Stimulated activated CD4-positive, alpha-beta T cell treated with anti-CD3 and anti-CD28 coated beads, Interleukin-1b, Interleukin-23, amount 100 ng/mL, for 1 hour (primary cell): ENCODE measurements at places on chromosomes 7 and 10.

DNA sequence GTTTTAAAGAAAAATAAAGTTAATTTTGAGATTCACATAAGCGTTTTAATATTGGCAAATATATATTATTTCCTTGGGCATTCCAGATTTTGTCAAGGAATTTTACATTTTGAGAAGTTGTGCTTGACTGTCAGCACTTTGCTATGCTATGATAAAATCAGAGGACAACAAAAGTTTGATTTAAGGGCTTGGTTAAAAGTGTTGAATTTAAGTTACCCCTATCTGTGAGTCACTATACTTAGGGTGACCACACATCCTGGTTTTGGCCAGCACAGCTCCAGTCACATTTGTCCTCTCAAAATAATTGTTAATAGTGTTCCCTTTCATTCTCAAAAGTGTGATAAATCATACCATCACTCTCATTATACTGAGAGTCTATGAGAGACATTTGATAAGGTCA is 34.2 kb upstream of the ANK3 start:
- DNase-seq: no peak

DNA sequence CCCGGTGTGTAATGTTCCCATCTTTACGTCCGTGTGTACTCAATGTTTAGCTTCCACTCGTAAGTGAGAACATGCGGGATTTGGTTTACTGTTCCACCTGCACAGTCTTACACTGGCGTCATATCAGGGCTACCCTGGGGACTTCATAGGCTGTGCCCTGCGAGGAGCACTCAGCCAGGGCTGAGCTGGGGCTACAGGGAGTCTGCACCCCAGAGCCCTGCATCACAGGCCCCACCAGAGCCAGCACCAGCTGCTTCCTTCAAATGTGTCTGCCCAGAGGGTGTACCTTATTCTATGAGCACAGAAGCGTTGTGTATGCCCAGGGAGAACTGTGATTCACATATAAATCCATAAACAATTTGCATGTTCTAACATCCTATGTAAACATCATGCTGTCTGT is 277.1 kb downstream of the TCERG1L start:
- DNase-seq: no peak

DNA sequence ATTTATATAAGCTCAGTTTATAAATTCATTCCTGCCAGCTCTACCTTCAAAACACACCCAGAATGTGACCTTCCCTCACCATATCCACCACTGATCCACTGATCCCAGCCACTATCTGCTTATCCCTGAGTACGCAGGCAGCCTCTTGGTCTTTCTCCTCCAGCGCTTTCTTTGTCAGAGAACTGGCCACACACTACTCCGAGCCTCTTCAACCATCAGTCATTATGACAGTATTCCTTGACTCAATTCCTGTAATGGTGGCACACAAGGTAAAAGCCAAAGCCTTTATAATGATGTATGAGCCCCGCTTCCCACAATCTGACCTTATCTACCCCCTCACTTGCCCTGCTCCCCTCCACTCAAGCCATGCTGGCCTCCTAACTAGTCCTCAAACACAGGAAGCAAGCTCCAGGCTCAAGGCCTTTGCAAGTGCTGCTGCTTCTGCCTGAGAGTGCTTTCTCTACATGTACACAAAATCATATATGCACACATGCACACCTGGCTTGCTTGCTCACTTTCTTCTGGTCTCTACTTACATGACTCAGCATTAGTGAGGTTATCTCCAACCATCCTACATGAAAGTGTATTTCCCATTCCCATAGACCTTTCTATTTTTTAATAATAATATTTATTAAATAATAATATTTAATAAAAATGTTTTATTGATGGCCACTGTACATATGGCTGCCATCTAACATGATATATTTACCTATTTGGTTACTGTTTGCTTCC is 150.4 kb upstream of the FEZF1 start:
- no peak for DNase-seq

GRCh38 chr10:6382081-6382480 is 179.3 kb downstream of the PFKFB3 start:
- peak; percentile 5 for DNase-seq

GRCh38 chr10:7606951-7607404 is 59.8 kb downstream of the ITIH5 start:
- DNase-seq: no peak

- no peak for DNase-seq
These were observed 269.2 kb downstream of the HGF start for GRCh38 chr7:81500631-81501030.

DNA sequence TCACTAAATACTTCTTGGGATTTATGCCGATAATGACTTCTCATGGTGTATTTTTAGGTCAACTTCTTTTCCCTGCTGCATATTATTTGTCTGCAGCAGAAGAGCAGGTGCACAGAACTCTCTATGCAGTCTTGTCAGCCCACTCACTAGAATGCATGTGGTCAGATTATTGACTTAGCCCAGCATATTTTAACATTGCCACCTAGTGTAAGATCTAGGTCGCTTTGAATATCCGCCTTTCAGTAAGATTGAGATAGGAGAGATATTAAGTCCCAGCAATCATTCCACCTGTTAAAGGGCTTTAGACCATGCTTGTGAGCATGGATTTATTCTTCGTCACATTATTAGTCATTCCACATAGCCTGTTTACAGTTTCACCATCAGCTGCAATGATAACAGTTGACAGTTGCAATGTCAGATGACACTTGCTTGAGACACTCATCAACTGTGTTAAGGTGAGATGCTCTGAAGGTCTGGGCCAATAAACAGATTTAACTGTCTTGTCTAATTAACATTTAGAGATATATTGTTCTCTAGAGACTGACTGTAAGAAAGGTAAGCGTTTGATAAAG is 491.7 kb downstream of the ARL4A start:
- no peak for DNase-seq

GRCh38 chr10:77718957-77719356 is 81.3 kb upstream of the KCNMA1 start:
- no peak for DNase-seq

DNA sequence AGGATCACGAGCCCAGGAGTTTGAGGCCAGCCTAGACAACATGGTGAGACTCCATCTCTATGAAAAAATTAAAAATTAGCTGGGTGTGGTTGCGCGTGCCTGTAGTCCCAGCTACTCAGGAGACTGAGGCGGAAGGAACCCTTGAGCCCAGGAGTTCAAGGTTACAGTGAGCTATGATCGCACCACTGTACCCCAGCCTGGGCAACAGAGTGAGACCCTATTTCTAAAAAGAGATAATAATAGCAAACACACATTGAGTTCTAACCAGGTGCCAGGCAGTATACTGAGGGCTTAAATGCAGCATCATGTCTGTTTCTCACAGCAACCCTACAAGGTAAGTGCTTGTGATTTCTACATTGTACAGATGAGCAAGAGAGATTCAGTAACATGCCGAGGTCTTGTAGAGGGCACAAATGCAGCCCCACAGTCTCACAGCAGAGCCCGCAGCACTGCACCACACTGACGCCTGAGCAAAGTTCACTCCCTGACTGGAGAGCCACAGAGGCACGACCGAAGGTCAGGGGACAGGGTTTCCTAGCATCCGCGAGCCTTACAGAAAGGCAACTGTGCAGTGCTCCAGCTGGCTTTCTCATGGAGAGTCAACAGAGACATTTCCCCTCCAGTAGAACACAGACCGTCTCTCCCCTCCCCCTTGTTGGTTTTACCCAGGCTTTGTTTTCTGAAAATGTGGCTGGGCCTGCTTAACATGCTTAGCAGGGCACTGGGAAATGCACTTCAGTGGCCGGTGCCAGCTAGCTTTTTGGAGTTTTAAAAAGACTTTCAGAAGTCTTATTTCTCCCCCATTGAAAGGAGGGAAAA is 36.5 kb downstream of the PDSS1 start:
- no peak for DNase-seq

GRCh38 chr7:78159545-78159944 is 361.0 kb downstream of the PHTF2 start:
- DNase-seq: no peak

GRCh38 chr10:92846-93245 is 42.4 kb upstream of the ZMYND11 start:
- DNase-seq: no peak

DNA sequence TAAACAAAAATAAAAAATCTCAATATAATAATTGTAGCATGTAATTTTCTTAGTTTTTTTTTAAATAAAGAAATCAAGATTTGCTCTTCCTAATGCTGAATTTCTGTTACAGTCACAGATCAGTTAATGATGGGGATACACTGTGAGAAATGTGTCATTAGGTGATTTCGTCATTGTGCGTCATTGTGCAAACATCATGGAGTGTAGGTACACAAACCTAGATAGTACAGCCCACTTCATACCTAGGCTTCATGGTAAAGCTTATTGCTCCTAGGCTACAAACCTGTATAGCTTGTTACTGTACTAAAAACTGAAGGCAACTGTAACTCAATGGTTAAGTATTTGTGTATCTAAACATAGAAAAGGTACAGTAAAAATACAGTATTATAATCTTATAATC is 74.4 kb upstream of the LSM8 start:
- DNase-seq: no peak

- no peak for DNase-seq
These were observed 5.3 kb upstream of the NAT16 start for GRCh38 chr7:101185258-101185839.

- DNase-seq: no peak
These were observed 149.8 kb downstream of the XPNPEP1 start for GRCh38 chr10:109773288-109774120.

GRCh38 chr10:55449981-55450380 is 649.0 kb upstream of the PCDH15 start:
- no peak for DNase-seq

DNA sequence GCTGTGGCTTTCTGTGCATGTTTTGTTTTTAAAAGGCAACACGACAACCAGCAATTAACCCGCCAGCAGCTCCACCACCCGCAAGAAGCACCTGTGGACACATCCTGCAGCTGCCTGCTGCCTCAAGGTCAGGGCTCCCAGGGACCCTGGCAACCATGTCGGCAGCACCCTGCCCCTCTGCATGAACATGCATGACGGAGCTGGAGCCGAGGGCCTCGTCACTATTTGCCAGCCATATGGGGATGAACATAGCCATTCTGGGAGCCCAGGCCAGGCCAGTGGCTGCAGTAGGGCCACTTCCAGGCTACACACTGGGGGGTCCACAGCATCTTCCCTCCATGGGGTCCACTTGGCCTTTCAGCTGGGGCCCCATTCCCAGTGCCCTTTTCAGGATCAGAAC is 52.9 kb downstream of the CAMK2B start:
- no peak for DNase-seq

- DNase-seq: no peak
These were observed 24.5 kb downstream of the RPA3 start for GRCh38 chr7:7693881-7694280.

- DNase-seq: no peak
These were observed 137.8 kb downstream of the MAPK8 start for GRCh38 chr10:48444266-48444665.

GRCh38 chr10:26291721-26292480 is 75.3 kb downstream of the GAD2 start:
- DNase-seq: no peak

GRCh38 chr10:69473304-69473990 is 22.2 kb downstream of the TSPAN15 start:
- no peak for DNase-seq

DNA sequence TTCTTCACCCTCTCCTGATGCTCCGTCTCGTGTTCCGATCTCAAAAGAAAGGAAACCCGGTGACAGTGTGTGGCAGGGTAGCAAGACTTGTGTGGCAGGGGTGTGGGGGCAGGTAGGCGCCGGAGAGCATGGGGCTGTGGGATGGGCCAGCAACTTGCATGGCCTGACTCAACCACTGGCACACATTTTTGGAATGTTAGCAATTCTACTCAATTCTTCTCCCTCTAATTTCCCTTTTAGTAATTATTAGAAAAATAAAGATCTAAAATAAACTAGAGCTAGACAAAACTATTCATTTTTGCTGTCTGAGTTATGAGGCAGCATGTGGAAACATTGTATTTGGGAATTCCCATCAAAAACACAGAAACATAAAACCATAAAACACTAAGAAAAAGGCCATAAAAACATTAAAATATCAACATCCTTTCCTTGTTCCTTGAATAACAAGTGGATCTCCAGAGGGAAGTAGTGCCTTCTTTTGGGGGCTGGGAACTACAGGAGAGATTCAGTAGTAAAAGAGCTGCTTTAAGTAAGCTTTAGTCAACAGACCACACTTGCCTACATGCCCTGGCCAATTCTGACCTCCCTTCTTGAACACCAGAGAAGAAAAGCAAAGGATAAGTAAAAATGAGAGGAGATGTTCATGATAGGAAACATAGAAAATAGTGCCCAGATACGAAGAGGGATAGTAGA is 21.8 kb downstream of the SEMA3C start:
- DNase-seq: no peak

GRCh38 chr7:69922026-69922803 is 323.9 kb downstream of the AUTS2 start:
- DNase-seq: no peak

- DNase-seq: no peak
These were observed 46.9 kb downstream of the EGFR start for GRCh38 chr7:55065511-55066229.

GRCh38 chr10:47309408-47310089 is 9.6 kb downstream of the GDF10 start:
- no peak for DNase-seq

GRCh38 chr10:7886056-7886455 is 67.8 kb downstream of the TAF3 start:
- DNase-seq: no peak

GRCh38 chr7:123242467-123243092 is 42.8 kb upstream of the SLC13A1 start:
- no peak for DNase-seq

- no peak for DNase-seq
These were observed 248.1 kb downstream of the PLXNA4 start for GRCh38 chr7:132328047-132328620.

DNA sequence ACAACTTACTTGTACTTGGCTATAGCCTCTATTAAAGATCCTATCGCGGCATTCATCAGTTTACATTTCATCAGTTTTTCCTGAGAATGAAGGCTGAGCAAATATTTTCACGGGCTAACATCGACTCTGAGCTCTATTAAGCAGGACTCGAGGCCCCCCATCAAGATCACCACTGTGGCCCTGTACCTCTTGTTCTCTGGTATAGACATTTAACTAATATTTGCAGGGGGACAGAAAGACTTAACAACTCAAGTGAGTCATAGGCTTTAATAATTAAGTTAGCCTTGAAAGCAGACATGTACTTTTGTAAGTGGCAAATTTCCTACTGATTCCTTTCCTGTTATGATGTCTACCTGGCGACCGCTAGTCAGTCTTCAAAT is 45.4 kb downstream of the DOCK4 start:
- no peak for DNase-seq
